ENCODE measurements at places on chromosomes 7 and 10.

DNA sequence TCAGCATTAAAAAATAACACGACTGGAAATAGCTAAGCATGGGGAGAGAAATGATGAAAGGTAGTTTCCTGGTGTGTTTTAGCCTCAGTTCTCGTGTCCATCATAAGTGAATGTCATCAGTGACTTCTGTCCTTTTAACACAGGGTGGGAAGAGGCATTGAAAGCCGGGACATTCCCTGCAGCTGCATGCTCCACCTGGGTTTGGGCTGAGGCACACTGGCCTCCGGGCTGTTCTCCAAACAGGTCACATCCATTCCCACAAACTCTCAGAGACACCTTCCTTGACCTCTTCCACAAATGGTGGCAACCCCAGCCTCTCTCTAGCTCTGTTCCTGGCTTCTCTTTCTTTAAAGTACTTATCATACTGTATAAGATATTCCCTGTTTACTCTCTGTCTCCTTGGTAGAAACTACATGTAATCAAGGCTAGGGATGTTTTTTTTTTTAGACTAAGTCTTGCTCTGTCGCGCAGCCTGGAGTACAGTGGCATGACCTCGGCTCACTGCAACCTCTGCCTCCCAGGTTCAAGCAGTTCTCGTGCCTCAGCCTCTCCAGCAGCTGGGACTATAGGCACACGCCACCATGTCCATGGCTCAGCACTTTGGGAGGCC is 22.6 kb downstream of the BAIAP2L1 start:
- no peak for DNase-seq

GRCh38 chr10:83432261-83433045 is 706.9 kb upstream of the GHITM start:
- no peak for DNase-seq

DNA sequence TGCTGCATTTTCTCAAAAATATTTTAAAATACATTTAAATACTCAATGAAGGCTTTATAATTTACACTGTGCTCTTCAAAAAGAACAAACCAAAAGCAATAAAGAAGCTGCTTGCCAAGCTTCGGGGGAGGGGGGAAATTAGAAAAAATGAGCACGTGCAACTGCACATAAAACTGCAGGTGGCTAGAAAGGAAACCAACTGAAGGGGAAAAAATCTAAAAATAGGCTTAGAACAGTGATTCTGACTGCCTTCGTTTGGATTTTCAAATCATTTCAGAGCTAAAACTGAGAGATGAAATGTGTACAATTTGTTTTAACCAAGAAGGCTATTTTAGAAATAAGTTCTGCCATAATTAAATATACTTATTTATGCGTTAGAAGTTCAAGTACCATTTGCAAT is 61.4 kb downstream of the ABI1 start:
- DNase-seq: no peak

- no peak for DNase-seq
These were observed 232.4 kb upstream of the MYO3A start for GRCh38 chr10:25701652-25702051.

DNA sequence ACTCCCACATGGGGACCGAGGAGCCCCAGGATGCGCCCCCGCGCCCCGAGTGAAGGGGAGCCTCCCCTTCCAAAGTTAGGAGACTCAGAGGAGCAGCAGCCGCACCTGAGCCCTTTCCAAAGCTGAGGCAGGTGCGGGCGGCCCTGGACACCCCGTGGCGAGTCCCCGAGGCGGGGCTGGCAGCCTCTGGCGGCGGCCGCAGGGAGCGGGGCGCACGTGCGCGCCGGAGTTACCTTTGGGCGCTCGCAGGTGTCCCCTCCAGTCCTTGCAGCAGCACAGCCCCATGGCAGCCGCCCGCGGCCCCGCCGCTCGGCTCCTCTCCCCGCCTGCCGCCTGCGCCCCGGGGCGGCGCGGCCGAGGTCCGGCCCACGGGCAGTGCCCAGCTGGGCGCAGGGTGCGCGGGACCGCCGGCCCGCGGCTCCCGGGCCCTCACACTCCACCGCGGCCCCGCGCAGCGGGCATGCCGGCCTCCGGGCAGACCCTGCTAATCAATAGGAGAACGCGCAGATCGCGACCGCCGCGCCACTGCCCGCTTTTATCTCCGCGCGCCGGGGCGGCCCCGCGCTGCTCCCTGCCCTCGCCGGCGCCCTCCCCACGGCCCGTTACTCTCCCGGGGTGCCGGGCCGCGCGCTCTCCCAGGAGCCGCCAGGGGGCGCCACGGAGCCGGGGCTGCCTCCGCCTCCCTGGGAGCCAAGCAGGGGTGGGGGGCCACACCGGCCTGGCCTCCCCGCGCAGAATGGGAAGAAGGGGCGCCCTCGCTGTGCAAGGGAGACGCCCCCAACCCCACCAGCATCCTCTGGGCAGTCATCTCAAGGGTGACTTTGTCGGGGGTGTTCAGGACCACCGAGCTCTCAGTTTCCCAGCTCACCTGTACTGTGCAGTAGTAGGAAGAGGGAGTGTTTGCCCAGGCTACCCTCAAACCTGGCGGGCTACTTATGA is 80.8 kb downstream of the ARHGAP22 start:
- peak; percentile 62 for DNase-seq

DNA sequence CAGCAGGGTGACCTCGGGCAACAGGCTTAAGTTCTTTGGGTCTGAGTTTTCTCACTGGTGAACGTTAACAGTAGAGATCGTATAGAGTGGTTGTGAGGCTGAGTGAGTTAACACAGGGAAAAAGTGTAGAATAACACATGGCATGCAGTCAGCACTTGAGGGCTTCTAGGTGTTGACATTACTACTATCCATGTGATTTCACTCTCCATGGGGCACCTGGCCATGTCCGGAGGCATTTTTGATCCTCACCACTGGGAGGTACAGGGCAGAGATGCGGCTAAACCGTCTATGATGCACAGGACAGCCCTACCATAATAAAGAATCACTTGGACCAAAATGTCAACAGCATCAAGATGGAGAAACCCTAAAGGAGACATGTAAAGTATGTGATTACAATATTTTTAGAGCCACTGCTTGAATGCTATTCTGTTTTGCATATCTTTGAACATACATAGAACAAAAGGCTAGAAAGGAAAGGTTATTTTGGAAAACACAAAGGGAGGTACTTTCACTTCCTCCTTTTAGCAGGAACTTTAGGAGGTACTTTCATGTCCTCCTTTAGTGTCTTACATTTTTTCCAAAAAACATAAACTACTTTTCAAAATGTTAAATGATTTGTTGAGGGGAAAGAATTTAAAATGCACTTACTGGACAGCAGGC is 44.3 kb downstream of the NOD1 start:
- no peak for DNase-seq

DNA sequence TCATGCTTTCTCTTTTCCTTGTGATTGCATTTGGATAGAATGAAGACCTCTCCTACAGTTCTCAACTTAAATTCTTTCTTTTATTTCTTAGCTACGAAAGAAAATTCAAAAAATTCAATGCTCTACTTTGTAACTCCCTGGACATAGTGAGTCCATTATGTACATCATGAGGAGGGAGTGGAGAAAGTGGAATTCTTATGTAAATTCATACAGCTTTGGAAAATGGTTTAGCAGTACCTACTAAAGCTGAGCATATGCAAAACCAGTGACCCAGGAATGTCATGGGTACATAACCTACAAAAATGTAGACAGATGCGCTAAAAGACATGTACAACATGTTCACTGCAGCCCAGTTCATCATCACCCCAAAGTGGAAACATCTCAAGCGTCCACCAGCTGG is 8.8 kb upstream of the PRKCQ start:
- no peak for DNase-seq

GRCh38 chr10:112562809-112563663 is 116.0 kb downstream of the VTI1A start:
- no peak for DNase-seq

- no peak for DNase-seq
These were observed 404.7 kb upstream of the PODXL start for GRCh38 chr7:131961054-131961680.

DNA sequence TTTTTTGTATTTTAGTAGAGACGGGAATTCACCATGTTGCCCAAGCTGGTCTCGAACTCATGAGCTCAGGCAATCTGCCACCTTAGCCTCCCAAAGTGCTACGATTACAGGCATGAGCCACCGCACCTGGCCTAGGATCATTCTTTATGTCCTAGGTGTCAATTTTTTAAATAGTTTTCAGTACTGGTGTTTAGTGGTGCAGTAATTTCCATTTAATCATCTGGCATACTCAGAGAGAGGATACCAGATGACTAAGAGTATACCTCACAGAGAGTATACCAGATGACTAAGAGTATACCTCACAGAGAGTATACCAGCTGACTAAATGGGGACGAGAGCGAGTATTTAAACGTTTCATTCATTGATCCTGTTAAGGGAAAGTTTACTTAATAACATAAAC is 37.3 kb upstream of the TMEM248 start:
- DNase-seq: no peak

GRCh38 chr10:110779489-110779888 is 92.2 kb upstream of the PDCD4 start:
- DNase-seq: no peak

- DNase-seq: no peak
These were observed 47.7 kb downstream of the PIK3AP1 start for GRCh38 chr10:96672481-96673175.

GRCh38 chr10:123835575-123835974 is 56.0 kb downstream of the CPXM2 start:
- DNase-seq: no peak

DNA sequence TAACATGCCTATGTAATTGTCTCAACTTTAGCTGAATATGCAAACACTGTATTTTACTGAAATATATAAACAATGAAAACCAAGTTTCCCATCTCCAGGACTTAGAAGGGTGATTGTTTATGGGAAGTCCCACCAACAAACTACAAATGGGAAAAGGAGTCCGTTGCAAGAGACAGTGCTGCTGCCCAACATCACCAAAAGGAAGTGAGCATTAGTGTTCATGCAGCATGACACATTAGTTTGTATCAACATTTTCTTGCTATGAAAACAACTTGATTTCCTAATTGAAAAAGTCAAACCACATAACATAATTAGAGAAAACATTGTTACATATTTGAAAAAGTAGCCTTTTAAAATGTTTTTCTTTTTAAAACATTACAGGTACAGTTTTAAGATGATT is 138.5 kb downstream of the ZNF438 start:
- no peak for DNase-seq

GRCh38 chr7:119733127-119733879 is 539.7 kb upstream of the KCND2 start:
- DNase-seq: no peak
